ENCODE measurements at places on chromosomes 6 and 20. TPM values are rescaled to one million over a fixed set of nuclear protein-coding genes. Genes with fewer than 3 reads are reported as not detected.

GRCh38 chr6:37210313-37210968, 40.5 kb downstream of the PIM1 start:
- H3K4me1 ChIP-seq: no peaks in the 10 kb centered on the region
- peak; percentile 85 for DNase-seq
- no peak overlapping the region for H3K4me3 ChIP-seq
- no peak overlapping the region for H3K27ac ChIP-seq
- no peaks in the 10 kb centered on the region for H3K27me3 ChIP-seq

GRCh38 chr6:160973311-160974250, 18.0 kb upstream of the MAP3K4 start:
- no peaks in the 10 kb centered on the region for H3K36me3 ChIP-seq
- peak; percentile 70 for DNase-seq
- peaks cover 29% of the 10 kb centered on the region for H3K4me1 ChIP-seq
- no peaks in the 10 kb centered on the region for H3K27me3 ChIP-seq
- H3K4me3 ChIP-seq: no peak overlapping the region
- H3K27ac ChIP-seq: peak overlapping the region; percentile 75

- H3K27me3 ChIP-seq: no peaks in the 10 kb centered on the region
- no peak overlapping the region for H3K4me3 ChIP-seq
- no peaks in the 10 kb centered on the region for H3K36me3 ChIP-seq
Measured at GRCh38 chr6:126631363-126631762, 291.4 kb downstream of the CENPW start.

- no peak for DNase-seq
- no peaks in the 10 kb centered on the region for H3K36me3 ChIP-seq
- no peak overlapping the region for H3K27ac ChIP-seq
- no peak overlapping the region for H3K4me3 ChIP-seq
- peaks cover 13% of the 10 kb centered on the region for H3K4me1 ChIP-seq
Measured at GRCh38 chr20:3068986-3069900, 2.2 kb upstream of the OXT start.

Gene GABRR1
- total RNA-seq: not detected

- peak; percentile 96 for DNase-seq
- no peaks in the 10 kb centered on the region for H3K36me3 ChIP-seq
- H3K27me3 ChIP-seq: no peaks in the 10 kb centered on the region
- H3K4me3 ChIP-seq: peak within 1 kb of the TSS; percentile 58
- H3K27ac ChIP-seq: peak within 1 kb of the TSS; percentile 72
Measured at GRCh38 chr20:63653041-63653973, at the start of gene STMN3. STMN3 (minus strand) TSS chr20:63653424; CDS start chr20:63653345, 79 bp downstream.

Gene CST5
- not detected for total RNA-seq

DNA sequence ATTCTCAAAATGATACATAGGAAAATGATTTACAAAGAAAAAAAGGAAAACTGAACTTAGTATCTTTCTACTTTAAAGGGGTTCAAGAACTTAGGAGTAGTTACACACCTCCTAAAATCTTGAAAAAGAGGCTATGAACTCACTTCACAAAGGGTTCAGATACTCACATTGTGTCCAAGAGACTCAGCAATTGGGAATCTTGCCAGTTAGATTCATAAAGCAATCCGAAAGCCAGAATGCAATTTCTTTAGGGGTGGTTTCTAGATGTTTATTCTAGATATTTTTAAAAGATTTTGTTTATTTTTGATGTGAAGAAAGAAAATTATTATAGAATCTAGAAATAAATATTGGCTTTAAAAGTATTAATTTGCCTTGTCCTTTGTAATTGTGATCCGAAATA, 1.7 kb upstream of the MYB start:
- DNase-seq: no peak
- H3K27me3 ChIP-seq: peaks cover 12% of the 10 kb centered on the region
- H3K4me3 ChIP-seq: no peak overlapping the region
- no peaks in the 10 kb centered on the region for H3K4me1 ChIP-seq

Gene ZBTB24
- 6.6 TPM for total RNA-seq

- H3K36me3 ChIP-seq: no peaks in the 10 kb centered on the region
- DNase-seq: no peak
- no peak overlapping the region for H3K27ac ChIP-seq
- H3K27me3 ChIP-seq: no peaks in the 10 kb centered on the region
- no peak overlapping the region for H3K4me3 ChIP-seq
Measured at GRCh38 chr20:20259533-20259932, 108.4 kb upstream of the INSM1 start.

Gene XKR7
- 0.14 TPM for total RNA-seq

Gene DNMT3B
- 0.54 TPM for total RNA-seq

Gene MUCL3
- total RNA-seq: not detected

Gene TGM3
- not detected for total RNA-seq

Gene MACROD2
- total RNA-seq: 5.8 TPM

GRCh38 chr6:132202574-132202973, 198.7 kb downstream of the MOXD1 start:
- H3K27me3 ChIP-seq: no peaks in the 10 kb centered on the region
- H3K36me3 ChIP-seq: no peaks in the 10 kb centered on the region
- H3K4me3 ChIP-seq: no peak overlapping the region

Gene CST7
- total RNA-seq: not detected

GRCh38 chr6:126976253-126976797, 142.1 kb upstream of the RSPO3 start:
- H3K27me3 ChIP-seq: no peaks in the 10 kb centered on the region
- DNase-seq: no peak
- H3K4me3 ChIP-seq: no peak overlapping the region
- H3K27ac ChIP-seq: no peak overlapping the region
- H3K36me3 ChIP-seq: no peaks in the 10 kb centered on the region
- no peaks in the 10 kb centered on the region for H3K4me1 ChIP-seq

DNA sequence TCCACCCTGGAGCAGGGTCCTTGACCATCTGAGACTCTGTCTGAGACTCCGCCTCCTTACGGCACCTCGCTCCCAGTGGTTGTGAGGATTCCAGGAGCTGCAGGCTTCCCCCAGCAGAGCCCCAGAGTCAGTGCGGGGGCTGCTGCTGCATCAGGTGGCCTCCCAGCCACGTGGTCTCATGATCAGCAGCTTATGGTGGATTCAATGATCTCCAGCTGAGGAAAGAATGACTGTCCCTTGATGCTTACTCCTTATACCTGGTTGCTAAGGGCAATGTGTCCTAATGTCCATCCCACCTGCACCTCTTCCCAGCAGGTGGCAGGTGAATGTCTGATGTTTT, 40.0 kb downstream of the SLC22A1 start:
- DNase-seq: no peak
- H3K27ac ChIP-seq: no peak overlapping the region
- H3K4me1 ChIP-seq: peaks cover 3% of the 10 kb centered on the region
- H3K4me3 ChIP-seq: no peak overlapping the region
- H3K36me3 ChIP-seq: no peaks in the 10 kb centered on the region
- no peaks in the 10 kb centered on the region for H3K27me3 ChIP-seq

- H3K27ac ChIP-seq: no peak overlapping the region
- peaks cover 7% of the 10 kb centered on the region for H3K36me3 ChIP-seq
- H3K4me3 ChIP-seq: no peak overlapping the region
- no peaks in the 10 kb centered on the region for H3K27me3 ChIP-seq
- no peaks in the 10 kb centered on the region for H3K4me1 ChIP-seq
Measured at GRCh38 chr6:57108691-57109090, 18.7 kb downstream of the ZNF451 start.

Gene KCNK15
- 0.71 TPM for total RNA-seq

GRCh38 chr6:106102967-106103727, 17.0 kb downstream of the PRDM1 start:
- H3K4me1 ChIP-seq: no peaks in the 10 kb centered on the region
- no peak for DNase-seq
- no peaks in the 10 kb centered on the region for H3K36me3 ChIP-seq
- H3K27ac ChIP-seq: no peak overlapping the region

Gene OPRM1
- 0.41 TPM for total RNA-seq

DNA sequence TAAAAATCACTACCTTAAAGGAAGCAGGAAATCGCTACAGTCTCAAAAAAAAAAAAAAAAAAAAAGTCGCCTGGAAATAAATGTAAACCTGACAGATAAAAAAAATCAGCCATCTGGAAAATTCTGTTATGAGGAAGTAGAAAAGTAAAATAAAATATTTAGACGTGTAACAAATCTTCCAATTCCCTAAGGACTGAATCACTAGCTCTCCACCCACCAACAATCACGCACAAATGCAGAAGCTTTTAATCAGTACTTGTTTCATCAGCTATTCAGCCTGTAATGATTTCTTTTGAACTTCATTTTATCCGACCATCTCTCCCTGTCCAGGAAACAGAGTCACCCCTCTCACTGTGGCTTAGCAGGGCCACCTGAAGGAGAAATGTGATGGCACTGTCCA, 59.0 kb downstream of the SLC23A2 start:
- H3K36me3 ChIP-seq: no peaks in the 10 kb centered on the region
- DNase-seq: no peak
- H3K4me3 ChIP-seq: no peak overlapping the region
- H3K27me3 ChIP-seq: no peaks in the 10 kb centered on the region

Gene CTSA
- total RNA-seq: 58.5 TPM

- H3K27ac ChIP-seq: no peak overlapping the region
- H3K36me3 ChIP-seq: no peaks in the 10 kb centered on the region
- no peak for DNase-seq
Measured at GRCh38 chr6:29742127-29742526, 18.9 kb downstream of the HLA-F start.

DNA sequence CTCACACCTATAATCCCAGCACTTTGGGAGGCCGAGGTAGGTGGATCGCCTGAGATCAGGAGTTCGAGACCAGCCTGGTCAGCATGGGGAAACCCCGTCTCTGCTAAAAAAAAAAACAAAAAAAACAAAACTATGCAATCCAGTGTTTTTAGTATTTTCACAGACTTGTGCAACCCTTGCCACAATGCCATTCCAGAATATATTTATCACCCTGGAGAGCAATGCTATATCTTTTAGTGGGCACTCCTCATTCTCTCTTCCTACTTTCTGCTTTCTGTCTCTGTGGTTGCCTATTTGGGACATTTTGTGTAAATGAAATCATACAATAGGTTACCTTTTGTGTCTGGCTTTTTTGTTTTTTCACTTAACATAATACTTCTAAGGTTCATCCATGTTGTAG, 39.1 kb upstream of the MROH8 start:
- no peak for DNase-seq
- no peak overlapping the region for H3K4me3 ChIP-seq
- H3K27ac ChIP-seq: no peak overlapping the region

DNA sequence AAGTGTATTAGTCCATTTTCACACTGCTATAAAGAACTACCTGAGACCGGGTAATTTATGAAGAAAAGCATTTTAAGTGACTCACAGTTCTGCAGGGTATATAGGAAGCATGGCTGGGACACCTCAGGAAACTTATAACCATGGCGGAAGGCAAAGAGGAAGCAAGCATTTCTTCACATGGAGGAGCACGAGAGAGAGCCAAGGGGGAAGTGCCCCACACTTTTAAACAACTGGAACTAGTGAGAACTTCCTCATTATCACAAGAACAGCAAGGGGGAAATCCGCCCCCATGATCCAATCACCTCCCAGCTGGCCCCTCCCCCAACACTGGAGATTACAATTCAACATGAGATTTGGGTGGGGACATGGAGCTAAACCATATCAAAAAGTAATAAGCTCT, 28.3 kb upstream of the B3GAT2 start:
- no peak overlapping the region for H3K4me3 ChIP-seq
- H3K36me3 ChIP-seq: no peaks in the 10 kb centered on the region
- no peaks in the 10 kb centered on the region for H3K4me1 ChIP-seq
- no peak for DNase-seq
- H3K27ac ChIP-seq: no peak overlapping the region

- H3K27ac ChIP-seq: no peak overlapping the region
- no peaks in the 10 kb centered on the region for H3K4me1 ChIP-seq
- H3K27me3 ChIP-seq: no peaks in the 10 kb centered on the region
- peak; percentile 17 for DNase-seq
- H3K4me3 ChIP-seq: no peak overlapping the region
Measured at GRCh38 chr20:49924247-49924646, 8.9 kb upstream of the SPATA2 start.

Gene LAMA2
- 131 TPM for total RNA-seq

Gene NOX3
- not detected for total RNA-seq

Gene SLC4A11
- total RNA-seq: not detected

- H3K36me3 ChIP-seq: no peaks in the 10 kb centered on the region
- H3K4me1 ChIP-seq: no peaks in the 10 kb centered on the region
- no peak for DNase-seq
- no peak overlapping the region for H3K27ac ChIP-seq
Measured at GRCh38 chr6:41222513-41222912, 5.6 kb upstream of the TREML4 start.

DNA sequence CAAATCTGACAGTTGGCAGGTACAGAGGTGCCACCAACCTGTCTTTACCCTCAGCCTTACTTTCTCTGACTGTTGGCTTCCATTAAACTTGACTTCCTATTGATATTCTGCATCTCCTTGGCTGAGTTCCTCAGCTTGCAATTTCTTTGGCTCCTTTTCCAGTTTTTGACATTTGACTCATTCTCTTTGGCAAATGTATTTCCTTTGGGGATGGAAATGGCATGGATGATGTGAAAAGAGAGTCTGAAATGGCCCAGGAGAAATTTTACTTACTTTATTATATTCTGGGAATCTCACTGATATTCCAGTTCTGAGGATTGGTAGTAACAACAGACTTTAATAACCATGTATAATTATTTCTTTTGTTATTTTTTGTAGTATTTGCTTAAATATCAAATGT, 255.2 kb downstream of the CD109 start:
- no peaks in the 10 kb centered on the region for H3K27me3 ChIP-seq
- no peak for DNase-seq
- no peak overlapping the region for H3K4me3 ChIP-seq
- H3K36me3 ChIP-seq: no peaks in the 10 kb centered on the region

GRCh38 chr6:2517855-2518473, 232.8 kb downstream of the MYLK4 start:
- no peaks in the 10 kb centered on the region for H3K27me3 ChIP-seq
- H3K4me1 ChIP-seq: no peaks in the 10 kb centered on the region
- no peak for DNase-seq
- H3K36me3 ChIP-seq: no peaks in the 10 kb centered on the region

DNA sequence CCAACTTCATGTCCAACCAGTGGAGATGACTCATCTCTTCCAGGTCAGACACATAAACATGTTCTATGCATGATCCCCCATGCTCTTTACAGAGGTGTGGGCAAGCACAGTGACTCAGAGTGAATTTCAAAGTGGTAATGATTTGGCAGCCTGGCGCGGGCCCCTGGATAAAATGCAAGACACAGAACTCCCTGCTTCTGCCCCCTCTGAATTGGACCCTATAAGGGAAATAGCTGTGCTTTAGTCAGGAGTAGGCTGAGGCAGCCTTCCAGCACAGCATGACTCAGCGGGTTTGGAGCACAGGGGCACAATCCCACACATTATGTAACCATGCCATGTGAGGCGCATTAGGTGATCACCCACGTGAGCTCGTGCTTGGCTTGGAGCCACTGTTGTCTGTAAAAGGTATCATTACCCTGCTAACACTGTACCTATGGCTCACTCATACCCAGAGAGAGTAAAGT, 127.4 kb downstream of the C6orf118 start:
- no peak overlapping the region for H3K4me3 ChIP-seq
- DNase-seq: no peak
- no peaks in the 10 kb centered on the region for H3K4me1 ChIP-seq
- H3K36me3 ChIP-seq: no peaks in the 10 kb centered on the region
- no peaks in the 10 kb centered on the region for H3K27me3 ChIP-seq

Gene HTR1B
- not detected for total RNA-seq

Gene SAPCD1
- total RNA-seq: not detected

Data from sigmoid colon (tissue), 7 donors.